ENCODE measurements at places on chromosomes 6 and 20. TPM values are rescaled to one million over a fixed set of nuclear protein-coding genes. Genes with fewer than 3 reads are reported as not detected.

Gene CDH4
- not detected for total RNA-seq

Gene TXLNB
- 1.4 TPM for total RNA-seq

Gene SLC52A3
- 3.3 TPM for total RNA-seq

Gene GCNT2
- 5.2 TPM for total RNA-seq

Gene LAMA2
- total RNA-seq, result 212 TPM

Gene DHX16
- 25.6 TPM for total RNA-seq

Gene GTSF1L
- total RNA-seq, result not detected

Gene PNLDC1
- total RNA-seq, result 0.37 TPM

Gene CNR1
- 14.4 TPM for total RNA-seq

Gene NOTCH4
- 208 TPM for total RNA-seq

Gene CLPSL2
- total RNA-seq, result not detected

Gene LSM2
- total RNA-seq, result 19.8 TPM

Gene PGC
- total RNA-seq, result not detected

Gene IRF4
- 3.5 TPM for total RNA-seq

Gene FILIP1
- 15.9 TPM for total RNA-seq

Gene DEFB110
- total RNA-seq, result not detected

Gene C6orf58
- total RNA-seq, result not detected

Gene RIMS4
- 0.79 TPM for total RNA-seq

Gene BEND6
- total RNA-seq, result 0.72 TPM

Gene MICB
- 5.8 TPM for total RNA-seq

Gene ISM1
- 1.6 TPM for total RNA-seq

Gene OR2J3
- total RNA-seq, result not detected

Gene FAM217A
- not detected for total RNA-seq

Gene PRSS35
- not detected for total RNA-seq

Gene CD93
- total RNA-seq, result 227 TPM

Gene SIRPB1
- total RNA-seq, result 5.1 TPM

Gene RSPO4
- total RNA-seq, result not detected

Gene GUCA1A
- total RNA-seq, result not detected

Gene PLEKHG1
- 35.7 TPM for total RNA-seq

Gene CST5
- total RNA-seq, result not detected

Gene DLK2
- 1.5 TPM for total RNA-seq

Gene MEP1A
- total RNA-seq, result not detected

Gene PRKN
- total RNA-seq, result 10.5 TPM

Gene LHFPL5
- not detected for total RNA-seq

Gene CCDC170
- total RNA-seq, result 4.1 TPM

Gene POU5F1
- 1.3 TPM for total RNA-seq

Gene GABRR1
- total RNA-seq, result not detected

Gene UST
- total RNA-seq, result 9.2 TPM

Gene HS3ST5
- total RNA-seq, result not detected

Gene ENPP3
- 0.36 TPM for total RNA-seq

Gene CYP39A1
- 13.1 TPM for total RNA-seq

Gene SLC22A16
- 0.82 TPM for total RNA-seq

Gene TAAR9
- total RNA-seq, result not detected

Gene PACRG
- 1.3 TPM for total RNA-seq

Gene PRDM13
- not detected for total RNA-seq

Gene TPD52L2
- 107 TPM for total RNA-seq

Gene SAMD3
- total RNA-seq, result 1.3 TPM

Gene ME1
- total RNA-seq, result 20.1 TPM

Gene ZFP57
- total RNA-seq, result 1.9 TPM

Gene SOX18
- 2.9 TPM for total RNA-seq

Gene OR2H2
- not detected for total RNA-seq

Gene RIPPLY2
- not detected for total RNA-seq

Gene SMIM13
- total RNA-seq, result 8.2 TPM

Gene RWDD2A
- 4.7 TPM for total RNA-seq

Gene CFB
- 16.7 TPM for total RNA-seq
